ENCODE measurements at places on chromosomes 12 and 14.

- DNase-seq: no peak
Measured at GRCh38 chr14:65738339-65738738, 325.8 kb downstream of the FUT8 start.

DNA sequence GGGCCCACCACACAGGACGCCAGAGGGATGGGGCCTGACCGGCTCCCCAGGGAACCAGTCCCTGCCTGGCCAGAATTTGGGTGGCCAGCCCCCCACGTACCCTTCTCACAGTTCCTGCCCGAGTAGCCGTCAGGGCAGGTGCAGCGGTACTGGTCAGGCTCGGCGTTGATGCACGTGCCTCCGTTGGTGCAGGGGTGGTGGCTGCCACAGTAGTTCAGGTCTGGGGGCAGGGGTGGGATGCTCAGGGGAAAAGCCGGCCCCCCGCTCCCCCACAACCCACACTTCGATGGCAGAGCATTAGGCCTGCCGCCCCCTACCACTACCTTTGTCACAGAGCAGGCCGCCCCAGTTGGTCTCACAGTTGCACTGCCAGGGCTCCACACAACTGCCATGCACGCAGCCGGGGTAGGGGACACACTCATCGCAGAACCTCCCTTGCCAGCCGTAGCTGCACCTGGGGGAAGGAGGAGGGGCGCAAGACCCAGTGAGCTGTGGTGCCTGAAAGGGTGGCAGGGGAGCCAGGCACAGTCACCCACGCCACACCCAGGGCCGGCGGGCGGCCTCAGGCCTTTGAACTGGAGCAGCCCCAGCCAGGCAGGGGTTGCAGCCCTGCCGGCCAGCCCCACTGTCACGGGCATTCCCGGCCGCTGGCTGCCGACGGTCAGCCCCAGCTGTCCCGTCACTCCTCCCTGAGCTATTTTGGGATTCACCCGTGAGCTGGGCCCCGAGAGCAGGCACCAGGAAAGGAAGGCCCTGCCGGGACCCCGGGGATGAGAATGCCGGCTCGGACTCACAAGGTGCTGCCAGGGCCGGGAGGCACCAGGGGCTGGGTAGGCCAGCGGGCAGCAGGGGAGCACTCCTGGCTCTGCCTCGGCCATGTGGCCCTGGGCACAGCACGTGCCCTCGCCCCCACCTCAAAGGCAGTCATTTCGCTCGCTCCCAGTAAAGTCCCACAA lies 16.5 kb downstream of the JAG2 start:
- no peak for DNase-seq

GRCh38 chr12:110639336-110640141 lies 25.6 kb downstream of the TCTN1 start:
- no peak for DNase-seq

DNA sequence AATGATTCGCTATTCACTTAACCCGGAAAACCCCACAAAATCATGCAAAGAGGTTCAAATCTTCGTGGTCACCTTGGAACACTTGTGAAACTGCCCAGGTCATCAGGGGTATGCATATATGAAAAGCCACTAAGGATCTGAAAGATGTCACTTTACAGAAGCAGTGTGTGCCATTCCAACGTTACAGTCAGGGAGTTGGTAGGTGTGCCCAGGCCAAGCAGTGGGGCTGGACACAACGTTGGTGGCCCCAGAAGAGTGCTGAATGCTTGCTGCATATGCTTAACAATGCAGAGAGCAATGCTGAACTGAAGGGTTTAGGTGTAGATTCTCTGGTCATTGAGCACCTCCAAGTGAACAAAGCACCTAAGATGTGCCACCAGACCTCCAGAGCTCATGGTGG lies 51.1 kb upstream of the EIF5 start:
- DNase-seq: no peak

DNA sequence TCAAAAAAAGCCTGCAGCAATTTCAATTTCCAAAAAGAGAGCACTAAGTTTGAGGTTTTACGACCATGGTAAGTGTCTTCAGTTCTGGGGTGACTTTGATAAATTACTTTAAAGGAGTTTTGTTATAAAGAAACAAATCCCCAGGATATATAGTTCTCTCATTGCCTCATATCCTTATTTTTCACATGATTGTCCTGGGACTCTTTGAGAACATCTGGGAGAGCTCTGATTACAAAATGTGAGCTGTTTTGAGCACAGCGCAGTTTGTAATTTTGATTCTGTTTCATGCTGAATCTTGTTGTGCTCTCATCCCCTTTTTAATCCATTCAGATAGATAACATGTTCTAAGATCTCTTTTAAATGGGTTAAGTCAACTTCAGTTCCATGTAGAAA lies 67.7 kb upstream of the DCN start:
- DNase-seq: no peak

- no peak for DNase-seq
Measured at GRCh38 chr14:38481952-38482678, 226.2 kb upstream of the CLEC14A start.
